AG09309 (cell line): ENCODE measurements at places on chromosomes 2 and 18.

GRCh38 chr2:66058675-66059074 is 376.2 kb upstream of the MEIS1 start:
- DNase-seq: no peak

DNA sequence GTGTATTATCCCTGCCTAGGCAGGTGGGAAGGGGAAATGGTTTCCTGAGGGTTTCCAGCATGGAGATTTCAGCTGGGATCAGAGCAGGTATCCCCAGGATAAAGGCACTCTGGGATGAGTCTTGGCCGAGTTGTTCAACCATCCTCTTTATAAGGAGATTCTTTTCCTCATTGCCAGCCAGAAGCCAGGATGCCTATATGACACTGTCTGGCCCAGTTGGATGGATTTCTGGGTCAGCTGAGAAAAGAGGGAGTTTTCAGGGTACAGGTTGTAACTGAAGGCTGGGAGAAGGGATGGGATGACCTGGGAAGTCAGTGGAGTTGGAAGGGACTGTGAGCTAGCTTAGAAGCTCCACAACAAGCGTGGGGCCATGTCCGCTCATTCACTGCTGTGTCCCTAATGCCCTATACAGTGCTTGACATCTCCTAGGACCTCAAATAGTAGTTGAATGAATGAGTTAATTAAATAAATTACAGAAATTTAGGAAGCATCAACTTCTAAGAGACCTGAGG is 8.3 kb downstream of the RHOB start:
- DNase-seq: no peak

DNA sequence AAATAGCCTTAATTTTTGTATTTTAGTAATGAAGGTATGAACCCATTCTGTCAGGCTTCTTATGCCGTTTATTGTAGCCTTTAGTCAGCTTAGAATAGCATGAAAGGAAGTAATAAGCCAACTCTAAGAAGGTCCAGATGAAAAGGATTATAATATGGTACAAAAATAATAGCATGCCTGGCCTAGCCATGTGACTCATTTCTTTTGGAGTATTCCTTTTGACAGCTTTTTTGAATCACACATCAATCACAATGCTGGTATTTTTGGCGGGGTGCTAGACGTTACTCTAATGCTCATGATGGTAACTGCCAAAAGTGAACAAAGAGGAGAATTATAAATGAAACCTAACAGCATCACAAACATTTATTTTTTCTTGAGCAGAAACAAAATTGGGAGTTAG is 19.9 kb downstream of the FMNL2 start:
- DNase-seq: no peak

GRCh38 chr18:77203071-77203470 is 46.6 kb upstream of the GALR1 start:
- DNase-seq: no peak

- DNase-seq: no peak
These were observed 48.9 kb downstream of the TGIF1 start for GRCh38 chr18:3498698-3499471.

- no peak for DNase-seq
These were observed 2.1 kb downstream of the SOX11 start for GRCh38 chr2:5694306-5694705.

DNA sequence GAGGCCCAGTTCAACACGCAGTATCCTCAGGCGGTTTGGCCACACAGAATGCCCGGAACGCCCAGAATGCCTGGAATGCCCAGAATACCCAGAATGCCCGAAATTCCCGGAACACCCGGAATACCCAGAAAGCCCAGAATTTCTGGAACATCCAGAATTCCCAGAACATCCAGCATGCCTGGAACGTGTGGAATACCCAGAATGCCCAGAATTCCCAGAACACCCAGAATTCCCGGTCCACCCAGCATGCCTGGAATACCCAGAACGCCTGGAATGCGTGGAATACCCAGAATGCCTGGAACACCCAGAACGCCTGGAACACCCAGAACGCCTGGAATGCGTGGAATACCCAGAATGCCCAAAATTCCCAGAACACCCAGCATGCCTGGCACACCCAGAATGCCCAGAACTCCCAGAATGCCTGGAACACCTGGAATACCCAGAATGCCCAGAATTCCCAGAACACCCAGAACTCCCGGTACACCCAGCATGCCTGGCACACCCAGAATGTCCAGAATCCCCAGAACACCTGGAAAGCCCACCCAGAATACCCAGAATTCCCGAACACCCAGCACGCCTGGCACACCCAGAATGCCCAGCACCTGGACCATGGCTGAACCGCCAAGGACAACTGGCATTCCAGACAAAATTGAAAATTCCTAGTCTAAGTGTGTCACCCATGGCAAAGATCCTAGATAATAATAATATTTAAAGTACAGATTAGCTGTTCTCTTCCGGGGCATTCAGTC is 487.4 kb upstream of the SALL3 start:
- no peak for DNase-seq

GRCh38 chr2:136250131-136250530 is 132.2 kb upstream of the CXCR4 start:
- no peak for DNase-seq

DNA sequence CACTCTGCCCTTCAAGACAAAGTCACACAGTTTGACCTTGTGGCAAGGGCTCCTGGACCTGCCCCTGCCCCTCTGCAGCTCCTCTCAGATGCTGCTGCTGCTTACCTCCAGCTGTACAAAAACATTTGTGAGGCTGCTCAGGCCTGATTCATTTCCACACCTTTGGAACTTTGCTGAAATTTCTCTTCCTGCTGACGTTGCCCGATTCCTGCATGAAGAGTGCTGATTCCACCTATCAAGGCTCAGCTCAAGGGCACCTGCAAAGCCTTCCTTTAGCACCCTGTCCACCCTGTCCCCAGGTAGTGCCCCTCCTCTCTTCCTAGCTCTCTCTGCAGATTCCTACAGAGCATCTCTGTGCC is 738.3 kb upstream of the HS6ST1 start:
- no peak for DNase-seq

- no peak for DNase-seq
These were observed 1.3 kb downstream of the RAB10 start for GRCh38 chr2:26035090-26035743.

DNA sequence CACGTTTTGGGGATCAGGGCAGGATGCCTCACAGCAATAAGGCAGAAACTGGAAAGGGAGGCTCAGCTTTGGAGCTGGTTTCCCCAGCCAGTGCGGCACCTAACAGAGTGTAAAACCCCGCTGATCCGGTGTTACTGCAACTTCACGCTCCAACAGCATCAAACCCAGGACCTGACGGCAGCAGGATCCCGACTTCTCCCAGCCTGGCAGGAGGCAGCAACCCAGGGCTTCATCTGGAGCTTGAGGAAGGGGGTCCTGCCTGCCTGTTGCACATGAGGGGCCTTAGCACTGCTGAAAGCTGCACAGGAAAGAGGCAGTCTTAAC is 209.8 kb downstream of the MGAT5 start:
- no peak for DNase-seq

DNA sequence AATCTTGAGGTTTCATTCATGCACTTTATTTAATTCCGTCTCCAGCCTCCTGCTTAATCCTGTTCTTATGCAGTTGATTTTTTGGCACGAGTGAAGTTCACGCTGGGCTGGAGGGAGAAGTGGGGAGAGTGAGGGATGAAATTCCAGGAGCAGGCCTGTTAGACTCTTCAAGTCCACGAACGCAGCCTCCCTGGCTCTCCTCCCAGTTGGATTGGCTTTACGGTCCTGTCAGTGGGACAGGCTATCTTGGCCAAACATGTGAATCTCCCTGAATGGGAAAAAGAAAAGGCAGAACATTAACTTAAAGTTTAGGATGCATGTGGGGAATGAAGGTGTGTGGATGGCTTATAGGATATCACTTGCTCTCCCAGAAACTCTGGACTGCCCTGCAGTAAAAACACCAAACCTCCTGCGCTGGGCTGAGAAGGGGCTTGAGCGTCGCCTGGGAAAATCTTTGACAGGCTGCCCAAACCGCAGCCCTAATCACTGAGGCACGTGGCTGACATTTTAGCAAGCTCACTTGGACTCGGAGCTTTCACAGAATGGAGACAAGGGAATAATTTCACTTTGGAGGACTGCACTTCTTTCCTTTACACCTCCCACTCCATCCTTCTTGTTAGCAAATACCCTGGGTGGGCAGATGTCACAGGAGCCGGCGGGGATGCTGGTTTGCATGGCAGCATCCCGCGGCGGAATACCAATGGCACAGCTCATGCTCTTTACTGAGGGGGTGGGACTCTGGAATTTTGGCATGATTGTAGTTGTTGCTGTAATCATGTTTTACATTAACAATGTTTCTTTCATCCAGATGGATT is 93.9 kb downstream of the ACKR3 start:
- DNase-seq: no peak

GRCh38 chr2:123738643-123739042 is 286.4 kb upstream of the CNTNAP5 start:
- DNase-seq: no peak

GRCh38 chr2:60794271-60794863 is 38.3 kb downstream of the PAPOLG start:
- DNase-seq: no peak

GRCh38 chr2:203572316-203572715 is 37.2 kb upstream of the RAPH1 start:
- DNase-seq: no peak

- DNase-seq: no peak
These were observed 22.6 kb upstream of the USP34 start for GRCh38 chr2:61493523-61493942.

- DNase-seq: no peak
These were observed 41.3 kb downstream of the RALB start for GRCh38 chr2:120294008-120294340.

GRCh38 chr2:239948100-239948881 is 76.9 kb downstream of the NDUFA10 start:
- no peak for DNase-seq

DNA sequence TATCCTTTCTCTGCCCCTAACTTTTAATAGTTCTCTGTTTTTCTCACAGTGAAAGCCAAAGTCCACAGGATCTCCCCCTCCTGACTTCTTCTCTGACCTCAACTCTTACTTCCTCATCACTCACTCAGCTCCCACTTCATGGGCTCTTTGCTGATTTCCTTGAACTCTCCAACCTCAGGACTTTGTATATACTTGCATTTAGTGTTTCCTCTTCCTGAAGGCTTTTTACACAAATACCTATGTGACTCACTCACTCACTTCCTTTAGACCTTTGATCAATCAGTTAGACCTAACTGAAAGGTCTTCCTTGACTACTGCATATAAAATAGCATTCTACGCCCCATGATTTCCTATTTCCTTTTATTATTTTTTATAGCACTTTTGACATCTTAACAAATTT is 233.1 kb upstream of the MEX3C start:
- no peak for DNase-seq

DNA sequence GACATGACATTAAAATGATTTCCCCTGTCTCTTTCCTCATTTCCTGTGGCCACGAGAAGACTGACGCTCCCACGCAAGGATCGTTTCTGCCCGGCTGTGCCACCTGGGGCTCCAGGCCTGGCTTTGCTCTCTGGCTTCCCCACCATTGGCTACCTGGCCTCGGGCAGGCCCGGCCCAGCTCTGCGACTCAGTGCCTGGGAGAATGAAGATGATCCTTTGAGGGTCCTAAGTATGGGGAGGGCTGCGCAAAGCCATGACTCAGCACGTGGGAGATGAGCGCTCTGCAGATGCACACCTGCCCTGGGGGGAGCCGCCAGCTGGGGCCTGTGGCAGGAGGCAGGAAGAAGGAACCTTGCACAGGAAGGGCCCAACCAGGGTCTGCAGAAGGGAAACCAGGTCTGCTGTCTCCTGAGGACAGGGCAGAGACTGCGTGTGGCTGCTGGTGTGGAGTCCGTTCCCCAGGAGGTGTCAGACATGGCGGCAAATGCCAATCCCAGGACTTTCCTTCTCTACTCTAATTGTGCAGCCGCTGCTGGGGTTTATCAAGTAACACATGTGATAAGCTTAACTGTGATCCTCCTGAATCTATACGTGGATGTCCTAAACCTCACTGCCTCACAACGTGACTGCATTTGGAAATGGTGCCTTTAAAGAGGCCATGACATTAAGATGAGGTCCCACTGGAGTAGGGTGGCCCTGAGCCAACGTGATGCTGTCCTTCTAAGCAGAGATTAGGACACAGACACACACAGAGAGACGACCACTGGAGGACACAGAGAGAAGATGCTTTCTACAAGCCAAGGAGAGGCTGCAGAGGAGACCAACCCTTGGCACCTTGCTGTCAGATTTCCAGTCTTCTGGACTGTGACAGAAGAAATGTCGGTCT is 32.9 kb downstream of the MBP start:
- DNase-seq: no peak

GRCh38 chr18:8413751-8414150 is 195.5 kb upstream of the RAB12 start:
- DNase-seq: no peak

DNA sequence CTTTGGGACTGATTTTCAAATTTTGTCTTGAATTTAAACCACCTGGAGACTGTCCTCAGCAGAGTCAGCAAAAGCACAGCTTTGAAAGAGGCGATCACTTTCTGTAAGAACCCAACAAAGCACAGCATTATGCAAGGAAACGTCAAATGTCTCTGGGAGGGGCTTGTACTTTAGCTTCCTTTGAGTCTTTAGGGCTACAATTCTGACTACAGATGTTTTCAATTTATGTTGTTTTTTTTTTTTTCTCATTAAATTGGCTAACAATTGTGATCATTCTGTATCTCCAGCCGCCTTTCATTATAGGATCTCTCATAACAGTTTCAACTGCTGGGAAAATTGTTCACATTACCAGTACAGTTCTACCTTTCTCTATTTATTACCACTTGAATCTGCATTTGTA is 48.3 kb downstream of the COL3A1 start:
- peak; percentile 85 for DNase-seq

DNA sequence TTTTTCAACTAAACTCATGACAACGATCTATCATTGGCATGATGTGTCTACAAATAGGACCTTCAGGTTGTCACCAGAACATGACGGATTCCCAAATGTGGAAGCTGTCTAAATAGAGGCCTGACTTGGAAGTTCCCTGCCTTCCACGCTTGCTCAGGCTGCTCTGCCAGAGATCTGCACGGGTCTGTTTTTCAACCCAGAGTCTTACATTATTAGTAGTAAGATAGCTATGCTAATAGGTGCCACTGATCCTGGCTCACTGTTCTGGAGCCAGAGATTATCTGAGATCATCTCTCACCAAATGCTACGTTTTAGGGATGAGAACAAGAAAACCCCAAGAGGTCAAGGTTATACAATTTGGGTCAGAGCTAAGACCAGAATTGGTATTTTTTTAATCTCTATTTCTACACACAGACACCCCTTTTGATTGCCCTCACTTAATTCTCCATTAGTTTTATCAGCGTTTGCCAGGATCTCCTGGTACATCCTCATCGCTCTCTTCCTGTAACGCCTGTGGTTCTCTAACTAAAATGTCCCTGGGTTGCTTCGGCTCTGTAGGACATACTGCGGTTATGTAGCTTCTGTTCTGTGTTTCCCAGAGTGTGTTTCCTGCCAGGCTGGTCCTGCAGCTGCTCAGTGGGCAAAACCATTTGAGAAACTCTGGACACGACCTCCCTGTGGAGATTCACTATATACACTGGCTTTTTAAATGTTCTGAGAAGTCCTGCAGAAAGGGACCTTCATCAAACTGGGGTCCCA is 5.7 kb downstream of the CDC42EP3 start:
- no peak for DNase-seq
